ENCODE measurements at places on chromosomes 1 and 21.

DNA sequence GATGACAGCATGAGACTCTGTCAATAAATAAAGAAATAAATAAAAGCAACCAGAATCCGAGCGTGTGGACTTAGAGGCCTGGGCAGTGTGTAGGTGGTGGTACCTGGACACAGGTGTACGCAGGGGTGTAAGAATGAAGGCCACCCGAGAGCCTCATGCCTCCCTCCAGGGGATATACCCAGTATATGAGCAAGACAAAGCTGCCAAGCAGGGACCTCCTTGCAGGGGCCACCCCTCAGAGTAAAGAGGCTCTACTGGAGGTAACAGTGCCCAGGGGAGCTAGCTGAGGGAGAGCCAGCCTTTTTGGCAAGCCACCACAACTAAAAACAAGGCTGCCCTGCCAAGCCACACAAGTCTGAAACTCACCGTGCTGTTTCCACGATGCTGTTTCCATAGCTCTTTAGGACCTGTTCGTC is 179.2 kb upstream of the RAB4A start:
- no peak for DNase-seq

DNA sequence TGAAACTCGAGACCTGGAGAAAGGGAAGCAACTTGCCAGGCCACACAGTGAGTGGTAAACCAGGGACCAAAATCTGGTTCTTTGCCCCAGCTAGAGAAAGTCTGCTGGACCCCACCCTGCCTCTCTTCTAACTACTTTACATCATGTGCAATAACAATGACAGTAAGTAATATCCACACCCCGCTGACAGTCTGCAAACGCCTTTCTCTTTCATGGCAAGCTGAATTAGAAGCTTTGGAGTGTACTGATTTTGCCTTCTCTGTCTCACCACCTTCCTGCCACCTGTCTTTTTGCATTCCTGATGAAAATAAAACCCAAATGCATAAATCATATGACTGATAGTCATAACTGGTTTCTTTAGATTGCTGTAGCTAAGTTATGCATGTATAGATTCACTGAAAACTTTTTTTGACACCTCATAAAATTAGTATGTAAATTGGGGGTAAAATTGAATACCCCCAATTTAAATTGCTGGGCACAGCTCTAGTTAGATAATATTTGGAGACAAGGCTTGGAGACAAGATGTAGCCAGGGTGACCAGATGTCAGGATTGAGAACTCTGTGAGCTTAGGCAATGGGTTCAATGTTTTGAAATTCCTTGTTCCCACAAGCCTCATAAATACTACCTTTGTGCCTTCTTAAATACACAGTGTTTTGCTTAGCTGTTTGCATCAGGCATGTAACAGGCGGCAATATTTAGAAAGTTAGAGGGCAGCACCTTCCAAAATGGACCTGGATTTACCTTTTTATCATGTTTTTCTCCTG is 73.5 kb downstream of the ST6GALNAC5 start:
- no peak for DNase-seq

DNA sequence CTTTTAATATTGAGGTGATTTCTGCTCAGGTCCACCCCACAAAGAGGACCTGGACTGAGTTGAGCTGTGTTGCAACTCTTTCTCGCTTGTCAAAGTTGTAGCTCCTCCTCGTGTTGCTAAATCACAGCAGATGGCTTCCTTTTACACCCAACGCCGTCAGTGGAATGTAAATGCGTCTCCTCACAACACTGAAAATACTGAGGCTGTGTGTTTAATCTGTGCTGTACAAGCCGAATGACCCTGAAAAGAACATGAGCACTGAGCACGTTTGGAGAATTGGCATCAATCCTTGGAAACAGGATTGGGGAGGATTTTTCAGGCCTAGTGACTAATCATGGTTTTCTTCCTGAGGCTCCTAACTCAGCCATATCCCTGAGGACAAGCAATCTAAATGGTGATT is 196.0 kb downstream of the CRB1 start:
- DNase-seq: peak; percentile 34

- DNase-seq: no peak
Observed at GRCh38 chr1:108504447-108504846, 54.3 kb downstream of the NBPF6 start.

GRCh38 chr1:203860396-203861025 is 888 bp upstream of the SNRPE start:
- peak; percentile 47 for DNase-seq

DNA sequence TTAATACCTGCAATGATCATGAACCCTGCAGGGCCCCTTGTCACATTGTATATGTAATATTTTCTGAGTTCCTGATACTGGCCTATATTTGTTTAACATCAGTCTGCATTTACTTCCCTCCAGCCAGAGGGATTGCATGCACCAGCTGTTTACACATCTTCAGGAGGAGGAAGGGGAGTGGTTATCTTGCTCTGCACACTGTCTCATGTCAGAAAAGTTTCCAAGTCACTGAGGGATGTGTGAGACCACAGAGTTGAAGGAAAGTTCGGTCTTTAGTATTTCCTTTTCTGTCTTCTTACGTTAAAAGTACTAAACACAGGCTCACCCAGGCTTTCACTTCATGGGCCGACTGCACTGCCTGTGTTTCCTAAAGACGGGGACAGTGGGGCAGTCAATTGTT is 574.1 kb downstream of the LMO4 start:
- peak; percentile 33 for DNase-seq

- no peak for DNase-seq
Observed at GRCh38 chr1:172298141-172298540, 122.3 kb upstream of the C1orf105 start.

- DNase-seq: no peak
Observed at GRCh38 chr1:203380420-203381150, 29.7 kb upstream of the FMOD start.

DNA sequence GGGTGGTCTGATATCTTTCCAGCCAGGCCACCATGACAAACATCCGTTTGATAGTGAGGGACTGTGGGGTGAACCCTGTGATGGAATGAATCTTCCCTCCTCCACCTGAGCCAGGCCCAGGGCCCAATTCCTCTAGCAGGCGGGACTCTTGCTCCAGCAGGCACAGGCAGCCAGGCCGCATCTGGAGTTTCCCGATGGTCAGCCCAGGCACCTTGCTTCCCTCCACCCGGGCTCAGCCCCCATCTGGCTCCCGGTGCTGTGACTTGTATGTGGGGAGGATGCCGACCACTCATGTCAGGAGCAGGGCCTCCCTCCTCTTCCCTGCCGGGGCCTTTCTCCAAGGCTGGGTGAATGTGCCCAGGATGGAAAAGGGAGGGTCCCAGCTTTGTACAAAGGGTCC is 21.0 kb downstream of the KCNAB2 start:
- DNase-seq: no peak

DNA sequence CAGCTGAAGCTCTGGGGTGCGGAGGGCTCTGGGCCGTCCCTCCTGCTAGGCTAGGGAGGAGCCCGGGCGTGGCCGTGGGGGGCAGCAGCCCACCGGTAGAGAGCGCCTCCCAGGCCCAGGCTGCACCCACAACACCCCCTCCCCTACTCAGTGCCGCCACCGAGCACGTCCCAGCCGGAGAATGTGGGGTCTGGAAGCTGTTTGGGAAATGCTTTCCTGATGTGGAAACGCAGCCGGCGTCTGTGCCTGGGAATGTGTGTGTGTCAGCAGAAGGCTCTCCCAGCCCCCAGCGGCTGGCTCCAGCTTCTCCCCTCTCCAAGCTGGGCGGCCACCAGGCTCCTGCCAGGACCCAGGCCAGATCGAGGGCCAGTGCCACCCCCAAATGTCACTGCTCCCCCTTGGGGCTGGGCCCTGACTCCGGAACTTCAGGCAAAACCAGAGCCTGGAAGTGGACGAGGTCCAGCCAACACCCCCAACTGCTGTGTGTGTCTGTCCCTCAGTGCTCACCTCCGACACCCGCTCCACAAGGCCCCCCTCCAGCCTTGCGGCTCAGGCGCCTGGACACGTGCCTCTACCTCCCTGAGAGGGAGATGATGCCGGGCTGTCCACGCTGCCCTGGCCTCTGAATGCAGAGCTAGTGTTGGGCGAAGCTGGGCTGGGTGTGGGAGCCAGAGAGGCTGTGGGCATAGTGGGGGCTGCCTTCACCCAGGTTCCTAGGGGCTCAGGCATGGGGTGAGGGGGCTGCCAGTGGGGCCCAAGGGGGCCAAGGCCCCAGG is 74.7 kb downstream of the MEGF6 start:
- no peak for DNase-seq

GRCh38 chr1:150154143-150154542 is 4.4 kb downstream of the PLEKHO1 start:
- no peak for DNase-seq

DNA sequence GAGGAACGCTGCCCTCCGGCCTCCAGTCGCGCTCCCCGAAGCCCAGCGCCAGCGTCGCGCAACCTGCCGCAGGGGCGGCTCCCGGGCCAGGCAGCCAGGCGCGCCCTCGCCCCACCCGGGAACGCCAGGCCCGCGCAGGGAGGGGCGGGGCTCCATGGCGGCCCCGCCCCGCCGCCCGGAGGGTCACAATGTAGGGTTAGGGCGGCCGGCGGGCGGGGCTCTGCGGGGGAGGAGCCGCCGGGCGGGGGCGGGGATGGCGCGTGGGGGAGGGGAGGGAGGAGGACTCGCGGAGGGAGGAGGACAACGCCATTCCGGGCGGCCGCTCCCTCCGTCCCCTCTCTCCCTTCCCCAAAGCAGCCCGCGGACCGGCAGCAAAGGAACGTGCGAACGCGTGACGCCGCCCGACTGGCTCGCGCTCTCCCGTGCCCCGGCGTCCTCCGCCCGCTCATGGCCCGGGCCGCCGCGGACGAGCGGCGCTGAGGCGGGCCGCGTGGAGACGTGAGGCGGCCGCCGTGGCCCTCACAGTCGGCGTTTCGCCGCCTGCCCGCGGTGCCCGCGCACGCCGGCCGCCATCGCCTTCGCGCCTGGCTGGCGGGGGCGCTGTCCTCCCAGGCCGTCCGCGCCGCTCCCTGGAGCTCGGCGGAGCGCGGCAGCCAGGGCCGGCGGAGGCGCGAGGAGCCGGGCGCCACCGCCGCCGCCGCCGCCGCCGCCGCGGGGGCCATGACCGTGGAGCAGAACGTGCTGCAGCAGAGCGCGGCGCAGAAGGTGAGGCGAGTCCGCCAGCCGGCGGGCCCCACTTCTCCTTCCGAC is at the start of gene USP25:
Gene USP25 (plus strand): TSS at position 309 of the 810 bp plus-strand sequence. CDS start 412 bp downstream, at position 721.
- peak; percentile 90 for DNase-seq
